ENCODE measurements at places on chromosomes 7 and 10. TPM values are rescaled to one million over a fixed set of nuclear protein-coding genes. Genes with fewer than 3 reads are reported as not detected.

DNA sequence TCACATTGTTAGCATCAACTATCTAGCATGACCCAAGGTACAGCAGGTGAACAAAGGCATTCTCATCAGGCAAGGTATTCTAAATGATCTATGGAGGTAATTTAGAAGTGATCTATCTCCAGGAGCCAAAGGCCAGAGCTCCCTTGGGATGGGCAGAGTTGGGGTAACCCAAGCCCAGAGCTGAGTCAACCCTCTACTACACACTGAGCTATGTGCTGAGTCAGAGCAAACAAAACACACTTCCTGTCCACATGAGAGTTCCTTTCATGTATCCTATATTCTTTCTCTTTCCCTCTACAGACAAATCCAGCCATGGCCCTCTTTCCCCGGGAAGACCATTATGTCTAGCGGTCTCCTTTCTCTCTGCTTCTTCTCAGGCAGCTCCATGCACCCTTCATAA is 68.2 kb upstream of the AGK start:
- no peak for DNase-seq

- DNase-seq, result no peak
These were observed 4.0 kb upstream of the BRAF start for GRCh38 chr7:140928491-140929309.

DNA sequence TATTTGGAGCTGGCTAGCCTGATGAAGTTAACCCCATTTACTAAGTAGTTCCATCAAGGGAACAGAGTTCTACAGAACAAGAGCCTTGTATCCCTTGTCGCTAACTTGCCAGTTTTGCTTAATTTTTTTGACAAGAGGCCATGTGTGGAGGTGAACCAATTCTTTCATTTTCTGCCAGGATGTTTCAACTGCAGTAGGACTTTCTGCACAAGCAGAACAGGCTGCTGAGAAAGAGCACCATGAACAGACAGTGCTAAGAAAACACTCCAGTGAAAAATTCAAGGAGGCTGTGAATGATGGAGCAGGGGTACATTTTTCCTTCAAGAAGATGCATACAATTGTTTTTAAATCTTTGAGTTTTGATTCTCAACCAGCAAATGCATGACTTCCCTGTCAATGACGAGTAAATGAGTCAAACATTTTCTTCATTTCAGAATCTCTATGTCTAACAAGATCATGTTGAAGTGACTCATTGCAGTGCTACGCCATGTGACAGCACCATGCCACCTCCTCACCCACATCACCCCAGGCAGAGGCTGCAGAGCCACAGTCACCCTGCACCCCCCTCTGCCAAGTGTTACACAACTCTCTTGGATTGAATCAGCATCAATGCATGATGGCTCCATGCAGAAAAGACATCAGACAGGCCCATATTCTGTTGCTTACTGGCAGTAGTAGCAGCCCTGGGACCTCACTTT is 193.1 kb downstream of the COBL start:
- DNase-seq, result no peak

NPTX2 gene
- 3.5 TPM for polyA plus RNA-seq

DNAH11 gene
- polyA plus RNA-seq, result 0.78 TPM
